ENCODE measurements at places on chromosomes 6 and 20.

- DNase-seq = no peak
Observed at GRCh38 chr6:33841070-33841469, 37.3 kb upstream of the MLN start.

- DNase-seq = no peak
Observed at GRCh38 chr6:73131706-73132105, 93.6 kb downstream of the KHDC1L start.

- no peak for DNase-seq
Observed at GRCh38 chr20:18133962-18134361, 3.7 kb upstream of the KAT14 start.

- DNase-seq = no peak
Observed at GRCh38 chr6:126113261-126113660, 126.9 kb downstream of the TRMT11 start.

DNA sequence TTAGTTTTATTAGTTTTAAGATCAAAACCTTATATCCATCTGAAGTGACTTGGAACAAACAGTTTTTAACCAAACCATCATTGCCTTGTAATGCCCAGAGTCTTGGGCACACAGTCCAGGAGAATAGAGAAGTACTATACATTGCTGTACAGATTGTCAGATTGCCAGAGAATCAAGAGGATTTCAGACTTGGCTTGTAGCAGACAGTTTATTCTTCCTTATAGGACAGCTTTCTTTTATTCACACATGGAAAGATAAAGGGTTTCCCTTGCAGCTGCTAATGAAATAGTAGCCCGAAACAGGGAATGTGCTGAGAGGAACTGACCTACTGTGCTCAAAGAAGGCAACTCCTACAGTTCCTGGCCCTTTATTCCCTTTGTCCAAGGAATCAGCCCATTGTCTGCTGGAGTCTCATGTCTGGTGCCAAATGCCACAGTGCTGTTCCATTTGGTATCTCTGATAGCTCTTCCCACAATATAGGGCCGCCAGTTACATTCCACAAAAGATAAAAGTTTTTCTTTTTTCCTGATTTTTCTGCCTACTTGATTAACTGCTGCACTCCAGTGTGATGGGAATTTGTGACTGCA, 30.6 kb downstream of the DCBLD1 start:
- no peak for DNase-seq

- no peak for DNase-seq
Observed at GRCh38 chr6:128039543-128039942, 138.7 kb upstream of the THEMIS start.

DNA sequence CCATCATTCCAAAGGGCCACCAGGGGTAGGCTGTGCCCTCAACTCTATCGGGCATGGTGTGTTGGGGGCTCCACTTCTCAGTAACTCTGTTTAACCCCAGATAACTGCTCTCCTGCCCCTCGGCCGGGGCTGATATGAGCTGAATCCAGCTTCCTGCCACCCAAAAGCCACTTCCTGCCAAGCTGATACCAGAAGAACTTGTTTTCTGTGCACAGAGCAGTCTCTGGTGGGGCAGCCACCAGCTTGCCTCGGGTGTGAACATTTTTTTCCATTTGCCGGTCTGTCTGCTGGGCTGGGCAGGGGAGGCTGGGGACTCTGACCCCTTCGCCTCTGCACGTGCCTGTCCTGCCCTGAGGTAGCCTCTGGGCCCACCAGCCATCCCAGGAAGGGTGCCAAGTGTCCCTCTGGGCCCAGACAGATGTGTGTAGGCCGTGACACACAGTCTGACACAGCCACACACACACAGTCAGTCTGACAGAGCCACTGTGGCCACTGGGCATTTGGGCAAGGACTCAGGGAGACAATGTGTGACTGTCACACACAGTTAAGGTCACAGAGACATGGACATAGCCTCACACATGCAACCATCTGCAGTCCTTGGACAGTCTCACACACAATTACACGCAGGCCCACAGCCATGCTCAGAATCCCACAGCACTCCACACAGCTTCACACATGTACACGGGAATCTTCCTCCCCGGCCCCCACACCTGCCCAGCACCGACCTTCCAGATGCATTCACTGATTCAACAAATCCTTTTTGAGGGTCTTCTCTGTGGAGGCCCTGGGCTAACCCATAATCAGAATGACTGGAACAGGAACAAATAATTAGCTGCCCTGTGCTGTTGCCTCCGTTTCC, 45.1 kb downstream of the NOL4L start:
- no peak for DNase-seq

- no peak for DNase-seq
Observed at GRCh38 chr6:41519305-41519744, 26.9 kb upstream of the FOXP4 start.

- DNase-seq = no peak
Observed at GRCh38 chr20:64042054-64042781, 6.2 kb downstream of the C20orf204 start.

DNA sequence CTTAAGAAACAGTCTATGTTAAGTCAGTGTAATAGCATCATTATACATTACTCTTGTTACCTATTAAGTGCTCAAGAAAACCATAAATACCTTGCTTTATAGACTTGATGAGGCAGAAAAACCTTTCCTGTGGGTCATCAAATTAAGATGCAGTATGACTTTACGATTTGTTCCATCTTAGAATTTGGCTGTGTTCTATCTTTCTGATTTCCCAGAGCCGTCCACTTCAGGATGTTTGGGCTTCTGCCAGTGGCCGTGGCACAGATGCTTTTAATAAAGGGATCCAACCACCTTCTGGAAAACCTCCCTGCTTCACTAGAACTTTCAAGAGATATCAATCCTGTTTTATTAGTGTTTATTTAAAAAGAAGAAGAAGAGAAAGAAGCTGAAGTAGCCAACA, 71.2 kb downstream of the PDE7B start:
- DNase-seq = no peak

- no peak for DNase-seq
Observed at GRCh38 chr6:89589297-89590025, 49.1 kb downstream of the LYRM2 start.

GRCh38 chr6:154167126-154167525, 128.1 kb downstream of the OPRM1 start:
- DNase-seq = no peak

- no peak for DNase-seq
Observed at GRCh38 chr20:25284131-25284601, 36.3 kb downstream of the PYGB start.

- peak; percentile 92 for DNase-seq
Observed at GRCh38 chr20:63626424-63627128, at the start of gene GMEB2. TSS of gene GMEB2 (minus strand) at chr20:63627101. CDS start at chr20:63619397, 7,704 bp downstream.

- DNase-seq = no peak
Observed at GRCh38 chr6:161134550-161135298, 139.1 kb downstream of the AGPAT4 start.

- no peak for DNase-seq
Observed at GRCh38 chr6:79627422-79627821, 3.7 kb upstream of the SH3BGRL2 start.

GRCh38 chr20:60066438-60066823, 108.2 kb downstream of the CDH26 start:
- no peak for DNase-seq

- no peak for DNase-seq
Observed at GRCh38 chr6:116726947-116727346, 38.6 kb downstream of the FAM162B start.

- no peak for DNase-seq
Observed at GRCh38 chr6:147057188-147057587, 147.0 kb upstream of the STXBP5 start.

DNA sequence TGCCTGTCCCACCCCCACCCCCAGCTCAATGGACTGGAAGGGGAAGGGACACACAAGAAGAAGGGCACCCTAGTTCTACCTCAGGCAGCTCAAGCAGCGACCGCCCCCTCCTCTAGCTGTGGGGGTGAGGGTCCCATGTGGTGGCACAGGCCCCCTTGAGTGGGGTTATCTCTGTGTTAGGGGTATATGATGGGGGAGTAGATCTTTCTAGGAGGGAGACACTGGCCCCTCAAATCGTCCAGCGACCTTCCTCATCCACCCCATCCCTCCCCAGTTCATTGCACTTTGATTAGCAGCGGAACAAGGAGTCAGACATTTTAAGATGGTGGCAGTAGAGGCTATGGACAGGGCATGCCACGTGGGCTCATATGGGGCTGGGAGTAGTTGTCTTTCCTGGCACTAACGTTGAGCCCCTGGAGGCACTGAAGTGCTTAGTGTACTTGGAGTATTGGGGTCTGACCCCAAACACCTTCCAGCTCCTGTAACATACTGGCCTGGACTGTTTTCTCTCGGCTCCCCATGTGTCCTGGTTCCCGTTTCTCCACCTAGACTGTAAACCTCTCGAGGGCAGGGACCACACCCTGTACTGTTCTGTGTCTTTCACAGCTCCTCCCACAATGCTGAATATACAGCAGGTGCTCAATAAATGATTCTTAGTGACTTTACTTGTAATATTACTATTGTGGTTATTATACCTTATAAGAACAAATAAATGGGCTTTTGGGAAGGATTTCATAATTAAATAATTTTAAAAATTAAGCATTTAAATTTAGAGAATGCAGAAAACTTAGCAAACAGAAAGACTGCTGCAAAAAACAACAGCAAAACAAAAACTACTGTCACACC, 8.4 kb downstream of the CDKN1A start:
- no peak for DNase-seq

DNA sequence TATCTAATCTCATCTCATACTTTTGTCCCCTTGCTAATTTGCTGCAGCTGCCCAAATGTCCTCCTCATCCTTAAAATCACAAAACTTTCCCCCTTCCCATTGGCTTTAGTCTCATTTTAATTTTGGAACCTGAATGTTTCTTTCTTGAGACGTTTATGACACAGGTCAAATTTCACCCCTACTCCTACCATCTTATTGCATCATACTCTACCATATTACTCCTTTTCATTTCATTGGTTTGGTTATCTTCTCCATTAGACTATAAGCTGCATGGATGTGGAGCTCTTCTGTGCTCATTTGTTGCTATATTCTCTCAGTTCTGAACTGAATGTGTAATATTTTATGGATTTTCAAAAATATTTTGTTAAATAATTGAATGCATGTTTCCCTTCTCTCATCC, 688.6 kb downstream of the CBLN4 start:
- DNase-seq = no peak

DNA sequence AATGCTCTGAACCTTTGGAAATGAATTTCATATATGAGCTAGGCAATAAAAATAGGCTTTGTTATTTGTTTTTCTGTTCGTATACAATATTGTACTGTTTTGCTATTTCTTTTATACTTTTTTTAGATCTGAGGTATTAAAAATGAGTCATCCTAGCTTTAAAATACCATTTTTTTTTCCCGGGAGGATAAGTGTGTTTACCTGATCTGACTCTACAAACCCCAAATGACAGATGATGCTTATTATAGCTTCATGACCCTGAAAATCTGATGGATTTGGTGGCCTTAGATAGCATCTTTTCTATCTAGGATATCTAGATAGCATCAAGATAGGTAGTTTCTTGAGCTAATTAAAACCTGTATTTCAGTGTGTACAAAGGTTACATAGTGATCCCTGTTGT, 206.4 kb downstream of the DTNBP1 start:
- DNase-seq = no peak

DNA sequence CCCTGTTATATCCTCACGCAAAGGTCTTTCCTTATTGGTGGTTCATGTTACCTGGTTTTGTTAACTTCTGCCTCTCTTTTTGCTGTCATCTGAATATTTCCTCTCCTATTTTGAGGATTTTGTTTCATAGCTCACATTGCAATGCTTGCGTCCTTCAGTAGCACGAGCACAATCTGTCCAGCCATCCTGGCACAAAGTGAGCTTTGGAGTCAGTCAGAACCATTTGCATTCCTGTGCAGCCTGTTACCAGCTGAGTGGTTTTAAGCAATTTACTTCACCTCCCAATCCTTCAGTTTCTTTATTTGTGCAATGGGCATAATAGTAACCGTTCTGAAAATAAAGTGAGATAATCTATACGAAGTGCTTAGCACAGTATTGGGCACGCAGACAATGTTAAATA, 42.7 kb downstream of the AKAP7 start:
- no peak for DNase-seq

GRCh38 chr6:25350573-25350972, 71.4 kb downstream of the CARMIL1 start:
- DNase-seq = no peak
